ENCODE measurements at places on chromosomes 6 and 20.

DNA sequence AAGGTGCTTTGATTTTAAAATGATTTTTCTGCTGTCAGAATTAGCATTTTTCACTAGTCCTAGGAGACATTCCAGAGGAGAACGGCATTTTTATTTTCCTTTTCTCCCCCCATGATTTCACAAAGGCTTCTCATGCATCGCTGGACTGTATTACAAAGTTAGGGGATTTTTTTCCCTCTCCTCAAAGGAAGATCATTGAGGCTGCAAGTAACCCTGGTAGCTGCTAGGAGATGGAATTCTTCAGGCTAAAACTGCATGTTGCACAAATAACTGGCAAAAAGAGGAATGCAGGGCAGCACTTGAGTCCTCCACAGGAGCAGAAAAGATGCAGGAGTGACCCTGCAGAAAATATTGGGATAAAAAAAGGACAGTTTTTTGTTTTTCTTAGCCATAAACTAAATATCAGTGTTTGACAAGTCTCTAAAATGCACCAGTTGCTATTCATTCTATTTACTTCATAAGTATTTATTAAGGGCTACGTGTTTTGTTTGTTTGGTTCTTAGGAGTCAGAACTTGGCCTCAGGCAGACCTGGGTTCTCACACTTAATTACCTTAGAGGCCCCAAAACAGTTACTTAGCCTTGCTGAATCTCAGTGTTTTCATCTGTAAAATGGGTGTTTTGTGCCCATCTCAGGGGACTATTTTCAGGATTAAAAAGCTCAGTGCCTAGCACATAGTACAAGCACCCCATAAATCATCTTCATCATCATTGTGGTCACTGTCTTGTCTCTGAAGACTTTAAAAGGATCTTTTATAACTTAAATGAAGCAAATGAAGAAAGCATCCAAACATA is 144.5 kb upstream of the ID4 start:
- DNase-seq: no peak

DNA sequence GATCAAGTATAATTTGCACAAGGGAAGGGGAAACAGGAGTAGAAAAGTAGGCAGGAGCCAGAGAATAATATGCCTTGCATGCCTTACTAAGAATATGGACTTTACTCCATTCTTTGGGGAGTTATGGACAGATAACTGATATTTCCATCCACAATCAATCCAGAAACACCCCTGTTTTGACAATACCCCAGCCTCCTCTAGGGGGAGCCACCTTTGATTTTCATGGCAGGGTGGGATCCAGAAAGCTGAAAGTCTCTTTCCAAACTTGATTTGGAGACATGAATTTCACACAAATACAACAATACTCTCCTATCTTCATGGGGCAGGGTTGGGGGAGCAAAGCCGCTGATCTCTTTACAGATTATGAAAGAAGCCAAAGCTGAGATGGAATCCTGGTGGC is 404.1 kb downstream of the FOXA2 start:
- no peak for DNase-seq

- DNase-seq: no peak
Measured at GRCh38 chr20:47612670-47613069, 111.0 kb downstream of the NCOA3 start.

GRCh38 chr6:137162692-137163306 is 10.6 kb downstream of the IL22RA2 start:
- no peak for DNase-seq

GRCh38 chr6:32069878-32070515 is 31.8 kb downstream of the CYP21A2 start:
- no peak for DNase-seq

GRCh38 chr6:6927521-6928361 is 180.0 kb upstream of the RREB1 start:
- no peak for DNase-seq

GRCh38 chr6:31922942-31923341 is 4.6 kb upstream of the C2 start:
- no peak for DNase-seq

DNA sequence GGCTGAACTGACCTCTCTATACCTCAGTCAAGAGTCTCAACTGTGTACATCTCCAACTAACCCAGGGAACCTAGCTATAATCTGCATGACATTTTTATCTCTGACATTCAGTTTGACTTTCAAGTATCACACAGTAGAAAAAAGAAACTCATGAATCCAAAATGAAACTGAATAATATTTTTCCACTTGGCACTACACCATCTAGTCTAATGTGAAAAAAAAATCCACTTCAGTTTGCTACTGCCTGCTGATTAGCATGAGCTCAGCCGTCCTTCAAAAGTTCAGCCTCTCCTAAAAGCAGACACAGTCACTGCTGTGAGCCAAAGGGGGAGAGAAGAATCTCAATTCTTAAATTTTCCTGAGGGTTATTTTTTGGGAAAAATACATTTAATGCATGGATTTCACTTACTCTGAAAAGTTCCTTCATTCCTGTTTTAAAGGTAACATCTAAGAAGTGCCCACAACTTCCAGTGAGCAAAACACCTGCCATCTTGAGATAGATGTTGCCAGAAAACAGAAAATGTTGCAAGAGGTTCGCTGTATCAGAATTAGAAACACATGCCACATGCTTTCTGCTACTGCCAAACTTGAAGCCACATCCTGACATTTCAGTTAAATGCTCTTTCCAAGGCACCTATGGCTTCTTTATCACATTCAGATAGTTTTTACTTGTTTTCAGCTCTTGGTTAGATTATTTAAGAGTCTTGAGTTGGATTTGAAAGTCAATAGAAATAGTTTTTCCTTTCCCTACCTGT is 95.4 kb downstream of the MKKS start:
- no peak for DNase-seq

- no peak for DNase-seq
Measured at GRCh38 chr6:167546611-167547327, 221.9 kb downstream of the TTLL2 start.

- no peak for DNase-seq
Measured at GRCh38 chr20:60294632-60295031, 336.4 kb downstream of the CDH26 start.

- DNase-seq: no peak
Measured at GRCh38 chr6:255751-256083, 36.6 kb upstream of the DUSP22 start.

DNA sequence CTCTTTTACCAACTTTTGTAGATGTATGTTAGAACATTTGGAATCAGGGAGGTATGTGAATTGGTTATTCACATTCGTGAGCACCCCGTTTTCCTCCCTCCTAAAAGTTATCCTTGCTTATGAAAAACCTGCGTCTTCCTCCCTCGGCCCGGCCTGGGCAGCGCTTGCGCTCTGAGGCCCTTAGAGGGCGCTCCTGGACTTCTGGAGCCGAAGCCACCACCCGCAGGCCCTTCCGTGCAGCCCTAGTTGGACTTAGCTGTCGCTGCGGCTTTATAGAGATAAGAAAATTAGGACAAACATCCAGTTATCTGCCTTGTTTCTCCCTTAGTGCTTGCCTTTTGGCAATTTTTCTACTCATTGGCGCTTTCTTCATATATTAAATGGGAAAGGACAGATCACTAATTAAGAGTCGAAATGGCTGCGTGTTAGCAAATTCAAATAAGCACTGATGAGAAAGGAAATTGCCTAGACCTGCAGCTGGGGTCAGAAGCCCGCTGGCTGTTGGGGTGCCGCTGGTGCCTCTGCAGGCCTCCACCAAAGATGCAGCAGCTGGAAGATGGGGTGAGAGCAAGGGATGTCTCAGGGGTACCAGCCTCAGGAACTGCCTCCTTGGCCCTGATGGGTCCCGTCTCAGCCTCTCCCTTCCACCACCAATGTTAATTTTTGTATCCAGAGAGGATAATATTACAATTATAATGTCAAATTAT is 5.2 kb downstream of the FNDC1 start:
- peak; percentile 67 for DNase-seq

DNA sequence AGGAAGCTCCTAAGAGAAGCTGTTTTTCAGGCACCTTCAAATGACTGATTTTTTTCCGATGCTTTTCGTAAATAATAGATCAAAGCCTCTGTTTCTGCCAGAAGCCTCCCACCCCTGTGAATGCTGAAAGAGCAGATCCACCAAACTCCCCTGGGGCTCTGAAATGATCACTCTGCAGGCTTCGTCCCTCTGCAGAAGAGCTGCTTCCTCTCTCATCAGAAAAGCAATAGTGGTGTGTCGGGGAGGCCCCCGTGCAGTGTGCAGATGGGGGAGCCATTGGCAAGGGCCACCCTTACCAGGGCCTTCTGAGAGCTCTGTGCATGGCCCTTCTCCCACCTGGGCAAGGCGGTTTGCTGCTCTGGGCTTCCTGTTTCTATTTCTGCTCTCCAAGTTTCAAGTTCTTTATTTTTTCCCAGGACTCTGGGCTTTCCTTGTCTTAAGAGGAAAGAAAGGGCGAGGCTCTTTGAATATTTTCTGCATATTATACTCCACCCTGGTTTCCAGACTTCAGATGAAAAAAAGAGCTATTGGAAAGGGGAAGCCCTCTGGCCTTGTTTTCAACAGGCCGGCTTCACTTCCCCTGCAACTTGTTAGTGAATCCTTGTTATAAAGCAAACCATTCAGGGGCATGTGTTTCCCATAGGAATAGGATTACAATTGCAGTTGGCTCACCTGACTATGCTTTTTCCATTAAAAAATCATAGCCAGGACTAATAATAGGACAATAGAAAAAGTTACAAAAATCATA is 155.2 kb downstream of the TTLL2 start:
- DNase-seq: no peak

- no peak for DNase-seq
Measured at GRCh38 chr6:106787327-106788196, 158.2 kb downstream of the QRSL1 start.

DNA sequence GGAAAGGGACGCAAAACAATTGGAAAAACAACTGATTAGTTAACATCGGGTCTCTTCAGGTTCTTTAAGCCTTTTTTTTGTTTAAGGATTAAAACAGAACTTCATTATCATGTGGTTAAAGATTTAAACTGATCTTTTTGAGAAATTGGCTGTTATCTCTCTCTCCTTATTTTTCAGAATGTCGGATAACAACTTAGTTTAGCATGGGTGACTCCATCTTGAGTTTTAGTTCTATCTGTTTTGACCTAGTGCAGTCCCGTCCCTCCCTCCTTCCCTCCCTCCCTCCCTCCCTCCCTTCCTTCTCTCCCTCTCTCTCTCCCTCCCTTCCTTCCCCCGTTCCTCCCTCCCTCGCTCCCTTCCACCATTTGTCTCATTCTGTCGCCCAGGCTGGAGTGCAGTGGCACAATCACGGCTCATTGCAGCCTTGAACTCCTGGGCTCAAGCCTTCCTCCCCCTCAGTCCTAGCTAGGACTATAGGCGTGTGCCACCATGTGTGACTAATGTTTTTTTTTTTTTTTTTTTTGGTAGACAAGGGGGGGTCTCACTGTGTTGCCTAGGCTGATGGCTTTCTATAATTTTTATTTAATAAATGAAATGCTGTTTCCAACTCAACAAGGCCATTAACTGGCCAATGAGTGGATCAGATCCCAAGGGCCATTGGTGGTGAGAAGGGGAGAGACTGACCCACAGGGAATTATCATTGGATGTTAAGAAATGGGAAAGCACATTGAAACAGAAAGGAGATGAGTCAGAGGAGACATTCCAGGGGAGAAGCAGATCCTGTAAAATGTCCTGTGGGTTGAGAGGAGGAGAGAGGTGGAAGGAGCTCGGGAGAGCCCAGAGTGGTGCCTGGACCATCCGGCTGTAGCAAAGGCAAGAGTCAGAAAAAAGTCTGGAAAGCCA is 13.6 kb downstream of the BAK1 start:
- no peak for DNase-seq

DNA sequence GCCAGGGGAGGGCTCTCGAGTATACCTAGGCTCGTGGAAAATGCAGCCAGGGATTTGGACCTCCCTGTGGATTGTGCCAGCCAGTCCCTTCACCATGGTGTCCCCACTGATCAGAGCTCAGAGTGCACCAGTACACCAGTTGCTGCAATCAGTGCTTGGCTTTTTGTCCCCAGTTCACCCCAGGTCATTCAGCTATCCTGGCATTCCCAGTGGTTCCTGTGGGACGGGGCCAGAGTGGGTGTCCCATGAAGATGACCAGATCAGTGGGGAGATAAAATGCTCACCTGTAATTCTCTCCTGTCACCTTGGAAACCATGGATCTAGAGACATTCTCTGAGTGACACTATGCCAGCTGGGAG is 23.8 kb downstream of the MAS1 start:
- no peak for DNase-seq

All from fibroblast of upper back skin (primary cell).